ENCODE measurements at places on chromosomes 4 and X. TPM values are rescaled to one million over a fixed set of nuclear protein-coding genes. Genes with fewer than 3 reads are reported as not detected.

TADA2B gene
- 30.5 TPM for total RNA-seq

AFP gene
- not detected for total RNA-seq

NEIL3 gene
- total RNA-seq: 0.35 TPM

BST1 gene
- total RNA-seq: 5.3 TPM

SPATA4 gene
- 1.2 TPM for total RNA-seq

ARHGAP36 gene
- total RNA-seq: 0.13 TPM

GPRIN3 gene
- 15.2 TPM for total RNA-seq

MMRN1 gene
- total RNA-seq: 28.9 TPM

SPATA18 gene
- 11.6 TPM for total RNA-seq

RASGEF1B gene
- total RNA-seq: 15.0 TPM

DNA sequence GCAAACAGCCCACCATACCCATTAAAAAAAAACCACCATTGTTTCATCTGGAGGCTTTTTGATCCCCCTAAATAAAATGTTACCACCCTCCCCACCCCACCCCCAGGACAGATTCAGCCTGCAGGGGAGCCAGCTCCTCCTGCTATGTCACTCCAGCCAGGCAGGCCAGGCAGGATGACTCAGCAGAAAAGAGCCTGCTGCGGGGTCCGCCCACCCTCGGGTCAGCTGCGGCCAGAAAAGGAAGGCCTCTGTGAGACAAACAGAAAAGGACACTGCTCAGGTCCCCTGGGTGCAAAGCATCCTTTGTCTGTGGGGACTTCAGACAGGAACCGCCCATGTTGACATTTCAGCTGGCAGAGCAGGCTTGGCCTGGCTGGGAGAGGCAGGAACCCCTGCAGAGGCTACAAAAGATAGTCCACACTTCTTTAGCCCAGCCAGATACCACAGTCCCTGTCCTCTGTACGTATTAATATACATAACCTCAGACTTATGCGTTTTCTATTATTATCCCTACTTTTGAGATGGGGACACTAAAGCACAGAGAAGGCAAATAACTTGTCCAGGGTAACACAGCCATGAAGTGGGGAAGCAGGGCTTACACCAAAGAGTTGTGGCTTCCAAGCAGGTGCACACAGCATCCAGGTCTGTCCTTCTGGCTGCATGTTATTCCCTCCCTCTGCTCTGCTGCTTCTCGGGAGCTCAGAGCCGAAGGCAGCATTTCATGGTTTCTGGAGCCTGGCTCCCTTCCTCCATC is 147.7 kb downstream of the CPEB2 start:
- peak; percentile 67 for DNase-seq

DNA sequence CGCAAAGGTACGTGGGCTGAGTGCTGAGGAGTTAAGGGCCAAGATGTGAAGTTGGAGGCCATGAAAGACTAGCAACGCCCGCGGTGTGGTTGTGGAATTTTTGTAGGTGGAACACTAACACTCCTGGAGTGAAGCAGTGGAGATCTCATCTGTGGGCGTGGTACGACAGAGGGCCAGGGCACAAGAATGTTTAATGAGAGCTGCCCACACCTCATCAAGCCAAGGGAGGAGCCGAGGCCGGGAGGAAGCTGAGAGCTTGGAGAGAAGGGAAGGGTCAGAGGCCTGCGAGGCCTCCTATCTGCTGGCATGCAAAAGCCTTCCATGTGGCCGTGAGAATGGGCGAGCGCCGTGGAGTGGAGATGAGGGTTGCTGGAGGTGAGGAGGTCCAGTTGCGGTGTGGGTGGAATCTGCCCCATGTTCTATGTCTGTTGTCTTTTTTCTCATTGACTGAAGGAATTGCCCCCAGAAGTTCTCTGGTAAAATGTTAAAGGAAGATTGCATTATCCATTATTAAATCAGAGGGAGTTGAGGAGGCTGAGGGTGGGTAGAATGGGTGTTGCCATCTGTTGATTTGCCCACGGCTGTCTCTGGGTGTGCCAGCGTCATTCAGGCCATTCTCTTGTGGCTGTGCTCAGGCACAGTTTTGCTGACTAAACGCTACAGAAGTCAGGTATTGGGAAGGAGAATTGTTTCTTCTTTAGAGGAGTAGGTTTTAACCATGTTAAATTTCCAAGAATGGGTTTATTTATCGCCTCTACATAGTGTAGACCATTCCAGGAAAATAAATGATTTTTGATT is 19.8 kb downstream of the SNX25 start:
- no peak for DNase-seq

DNA sequence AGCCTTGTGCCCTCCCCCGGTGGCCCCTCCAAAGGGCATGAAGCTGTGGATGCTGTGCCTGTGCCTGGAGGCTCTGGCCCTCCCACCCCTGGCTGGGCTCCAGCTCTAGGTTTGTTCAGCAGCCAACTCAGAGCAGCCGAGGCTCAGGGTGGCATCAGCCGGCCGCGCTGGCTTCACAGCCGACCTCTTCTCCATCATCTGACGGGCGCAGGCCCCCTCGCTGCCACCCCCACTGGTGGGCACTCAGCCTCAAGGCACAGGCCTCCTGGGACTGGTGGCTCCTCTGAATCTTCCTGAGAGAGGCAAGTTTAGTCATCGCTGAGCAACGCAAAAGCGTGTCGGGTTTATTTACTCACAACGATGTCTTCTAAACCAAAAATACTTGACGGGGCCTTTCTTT is 46.0 kb downstream of the PCGF3 start:
- DNase-seq: no peak

GRCh38 chrX:129997086-129997485 is 14.7 kb downstream of the BCORL1 start:
- no peak for DNase-seq

GRCh38 chrX:105314458-105314857 is 94.0 kb upstream of the TEX13A start:
- DNase-seq: no peak

- no peak for DNase-seq
These were observed 424 bp upstream of the ZNF330 start for GRCh38 chr4:141220271-141220670.

GRCh38 chr4:48470137-48470536 is 13.0 kb upstream of the SLC10A4 start:
- no peak for DNase-seq

GRCh38 chr4:79598801-79599200 is 190.8 kb upstream of the GK2 start:
- DNase-seq: no peak

DNA sequence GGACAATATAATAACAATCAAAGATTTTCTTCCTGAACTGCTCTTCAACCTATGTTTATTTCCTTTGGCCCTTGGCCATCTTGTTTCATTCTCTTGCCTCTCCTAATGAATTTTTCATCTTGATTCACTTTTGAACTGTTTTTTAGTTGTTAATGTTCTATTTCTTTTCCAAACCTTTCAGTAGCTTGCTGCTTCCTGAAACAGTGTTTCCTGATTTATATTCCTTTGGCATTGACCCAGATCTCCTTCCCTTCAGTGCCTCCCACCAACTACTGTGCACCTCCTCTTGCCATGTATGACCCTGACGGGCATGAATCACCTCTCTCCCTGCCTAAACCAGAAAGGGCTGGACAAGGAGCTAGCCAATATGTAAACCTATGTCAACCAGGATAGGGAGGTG is 25.6 kb upstream of the SPP1 start:
- peak; percentile 82 for DNase-seq

DNA sequence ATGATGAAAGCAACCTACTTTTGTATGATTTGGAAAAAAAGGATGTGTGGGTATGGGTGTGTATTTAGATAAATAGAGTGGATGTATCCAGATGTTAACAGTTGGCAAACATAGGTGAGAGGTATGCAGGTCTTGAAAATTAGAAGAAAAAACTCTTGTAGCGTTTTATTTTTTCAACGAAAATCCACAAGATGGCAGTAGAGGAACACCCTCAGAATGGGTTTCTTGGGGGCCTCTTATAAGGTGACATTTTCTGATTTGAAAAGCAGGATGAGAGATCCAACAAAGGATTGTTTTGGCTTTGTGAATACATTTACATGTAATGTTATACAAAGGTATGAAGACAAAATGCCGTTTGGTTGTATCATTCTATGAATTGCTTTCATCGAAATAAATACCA is 68.3 kb downstream of the FMR1NB start:
- DNase-seq: peak; percentile 54

- peak; percentile 58 for DNase-seq
These were observed 114.4 kb downstream of the SH3KBP1 start for GRCh38 chrX:19772822-19773628.

DNA sequence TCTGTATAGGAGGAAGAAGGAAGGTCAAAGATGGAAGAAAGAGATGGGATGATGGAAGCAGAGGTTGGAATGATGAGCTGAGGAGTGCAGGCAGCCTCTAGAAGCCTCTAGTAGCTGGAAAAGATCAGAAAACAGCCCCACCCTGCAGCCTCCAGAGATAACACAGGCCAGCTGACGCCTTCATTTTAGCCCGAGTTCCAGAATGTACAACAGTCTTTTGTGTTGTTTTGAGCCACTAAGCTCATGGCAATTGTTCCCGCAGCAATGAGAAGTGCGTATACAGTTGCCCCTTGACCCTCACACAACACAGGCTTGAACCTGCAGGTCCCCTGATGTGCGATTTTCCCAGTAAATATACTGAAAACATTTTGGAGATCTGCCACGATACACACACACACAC is 72.0 kb downstream of the WFS1 start:
- DNase-seq: no peak

GRCh38 chr4:108555701-108556100 is 64.7 kb upstream of the RPL34 start:
- no peak for DNase-seq

- DNase-seq: no peak
These were observed 321.9 kb upstream of the GIMD1 start for GRCh38 chr4:106690487-106690886.

DNA sequence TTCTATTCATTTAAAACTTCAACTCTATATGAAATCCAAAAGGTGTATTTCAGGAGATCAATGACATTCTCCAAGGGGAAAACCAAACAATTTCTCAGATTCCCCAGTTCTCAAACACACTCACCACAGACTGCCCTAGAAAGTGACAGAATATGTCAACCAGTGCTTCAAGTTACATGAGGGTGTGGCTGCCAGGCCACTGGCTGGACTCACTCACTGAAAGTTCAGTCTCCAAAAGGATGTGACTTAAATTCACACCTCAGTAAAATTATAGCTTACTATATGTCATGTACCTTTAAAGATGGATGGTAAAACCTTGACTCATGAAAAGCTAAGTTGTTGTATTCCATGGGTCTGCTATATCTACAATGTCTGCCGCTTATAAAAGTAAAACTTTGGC is 7.3 kb downstream of the INPP4B start:
- no peak for DNase-seq

DNA sequence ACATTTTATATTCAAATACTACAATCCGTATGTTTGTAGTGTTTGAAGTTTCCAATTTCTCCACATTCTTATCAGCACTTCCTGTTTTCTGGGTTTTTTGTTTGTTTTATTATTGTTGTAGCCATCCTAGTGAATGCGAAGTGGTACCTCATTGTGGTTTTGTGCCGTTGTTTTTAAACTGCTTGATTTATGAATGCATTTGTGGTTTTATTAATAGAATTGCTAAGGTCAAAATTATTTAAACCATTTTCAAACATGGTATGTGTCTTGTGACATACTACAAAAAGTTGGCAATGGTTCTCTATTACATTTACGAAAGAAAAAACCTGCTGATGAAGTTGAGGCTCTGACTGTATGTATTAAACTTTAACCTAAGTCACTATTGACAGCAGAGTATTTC is 780.0 kb upstream of the MAGEB2 start:
- DNase-seq: no peak

- no peak for DNase-seq
These were observed 12.5 kb upstream of the MSX1 start for GRCh38 chr4:4847011-4847410.

- DNase-seq: no peak
These were observed 84.4 kb downstream of the CFAP299 start for GRCh38 chr4:80419946-80420345.

DNA sequence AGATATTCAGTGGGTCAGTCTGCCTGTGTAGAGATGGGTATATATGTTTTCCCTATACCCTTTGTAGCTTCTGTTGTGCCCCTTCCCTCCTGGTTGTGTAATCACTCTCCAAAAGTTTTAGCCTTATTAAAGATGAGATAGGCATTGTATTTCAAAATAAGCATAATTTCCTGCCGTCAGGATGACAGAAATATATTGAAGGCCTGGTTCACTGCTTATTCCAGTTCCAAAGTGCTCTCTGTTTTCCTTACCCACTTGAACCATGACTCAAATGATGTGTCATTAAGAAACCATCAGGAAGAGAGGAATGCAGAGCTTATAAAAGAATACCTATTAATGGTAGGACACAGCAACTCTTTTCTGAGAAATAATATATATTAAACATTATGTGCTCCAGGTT is 178.5 kb downstream of the GABRB1 start:
- no peak for DNase-seq

GRCh38 chr4:26871611-26872010 is 11.0 kb downstream of the STIM2 start:
- DNase-seq: no peak

DNA sequence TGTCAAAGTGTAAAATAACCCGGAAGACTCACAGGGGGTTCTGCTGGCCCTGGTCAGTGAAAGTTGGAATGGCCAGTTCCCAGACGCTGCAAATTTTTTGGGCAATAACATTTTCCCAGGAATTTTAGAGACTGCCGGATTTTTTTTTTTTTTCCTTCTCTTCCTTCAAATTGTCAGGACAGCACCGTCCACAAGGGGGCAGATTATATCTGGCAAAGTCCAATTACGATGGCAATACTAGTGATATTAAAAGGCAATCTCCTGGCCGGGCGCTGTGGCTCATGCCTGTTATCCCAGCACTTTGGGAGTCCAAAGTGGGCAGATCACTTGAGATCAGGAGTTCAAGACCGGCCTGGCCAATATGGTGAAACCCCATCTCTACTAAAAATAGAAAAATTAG is 20.5 kb downstream of the SLC25A5 start:
- no peak for DNase-seq

DNA sequence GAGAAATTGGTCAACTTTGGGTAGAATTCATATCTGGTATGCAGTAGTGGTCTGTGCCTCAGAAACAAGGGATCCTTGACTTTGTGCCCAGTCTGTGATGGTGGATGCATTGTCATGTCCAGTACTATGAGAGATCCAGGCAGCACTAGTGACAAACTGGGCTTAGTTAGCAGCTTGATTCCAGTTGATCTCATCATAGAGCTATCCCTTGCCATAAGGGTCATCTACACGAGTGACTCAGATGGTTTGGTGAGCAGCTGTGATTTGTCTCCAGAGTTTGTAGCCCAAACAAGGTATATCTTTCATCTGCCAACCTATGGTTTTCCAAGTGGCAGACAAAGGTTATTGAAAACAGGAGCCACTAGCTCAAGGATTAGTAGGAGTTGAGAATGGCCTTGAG is 298.8 kb downstream of the GBA3 start:
- DNase-seq: no peak

- DNase-seq: no peak
These were observed 136.2 kb downstream of the PPP3CA start for GRCh38 chr4:101211146-101211553.

DNA sequence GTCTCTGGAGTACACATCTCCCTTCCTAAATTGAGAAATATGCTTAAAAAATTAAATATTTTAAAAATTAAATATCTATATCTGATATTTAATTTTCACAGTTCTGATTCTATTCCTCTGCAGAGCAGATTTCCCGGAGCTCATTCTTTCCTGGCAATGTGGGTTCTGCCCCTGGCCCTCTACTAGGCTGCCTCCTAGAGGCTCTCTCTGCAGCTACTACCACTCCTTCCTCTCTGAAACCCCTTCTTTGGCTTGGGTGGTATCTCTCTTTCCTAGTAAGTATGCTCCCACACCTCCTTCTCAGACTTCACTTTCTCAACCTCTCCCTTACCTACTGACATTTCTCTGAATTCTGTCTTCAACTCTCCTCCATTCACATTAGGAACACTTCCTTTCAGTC is 45.3 kb downstream of the RPGR start:
- no peak for DNase-seq
